ENCODE measurements at places on chromosomes 3 and 15.

DNA sequence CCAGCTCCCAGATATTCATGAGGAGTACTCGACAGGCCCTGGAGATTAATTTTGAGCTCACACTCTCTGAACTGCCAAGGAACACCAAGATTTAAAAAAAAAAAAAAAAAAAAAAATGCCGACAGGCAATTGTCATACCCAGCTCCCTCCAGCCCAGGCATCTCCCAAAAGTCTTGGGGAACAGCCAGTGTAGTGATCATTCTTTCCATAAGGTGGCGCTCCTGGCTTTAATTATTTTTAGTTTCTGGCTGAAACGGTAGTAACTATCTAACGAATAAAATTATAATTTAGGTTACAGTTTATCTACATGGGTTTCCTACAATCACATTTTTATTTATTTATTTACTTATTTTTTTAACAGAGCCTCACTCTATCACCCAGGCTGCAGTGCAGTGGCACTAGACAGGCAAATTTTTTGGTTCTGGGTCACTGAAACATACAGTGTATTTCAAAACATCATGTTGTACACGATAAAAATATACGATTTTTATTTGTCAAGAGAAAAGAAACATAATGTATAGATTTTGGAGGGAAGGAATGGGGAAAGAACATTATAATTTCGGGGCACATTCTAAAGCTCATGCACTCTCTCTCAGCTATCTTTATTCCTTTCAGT is 157.3 kb downstream of the ADAMTS9 start:
- DNase-seq, result peak; percentile 68

- DNase-seq, result no peak
These were observed 109.7 kb upstream of the TRIM42 start for GRCh38 chr3:140568131-140568530.

DNA sequence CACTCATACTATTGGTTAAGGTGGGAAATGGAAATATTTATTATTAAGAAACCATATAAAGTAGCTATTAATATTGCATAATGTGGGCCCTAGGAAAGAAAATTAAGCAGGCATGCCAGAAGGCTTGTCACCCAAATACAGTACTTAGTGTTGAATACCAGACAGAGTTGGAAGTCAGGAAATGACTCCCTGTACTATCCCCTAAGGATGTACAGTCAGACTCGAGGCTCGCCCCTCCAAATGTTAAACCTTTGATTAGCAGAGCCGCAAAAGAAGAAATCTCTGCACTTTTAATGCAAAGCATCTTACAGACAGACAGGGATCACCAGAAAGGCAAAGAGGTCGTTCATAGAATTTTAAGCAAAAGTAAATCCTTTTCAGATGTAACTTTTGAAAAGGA is 11.3 kb upstream of the RBSN start:
- DNase-seq, result no peak

DNA sequence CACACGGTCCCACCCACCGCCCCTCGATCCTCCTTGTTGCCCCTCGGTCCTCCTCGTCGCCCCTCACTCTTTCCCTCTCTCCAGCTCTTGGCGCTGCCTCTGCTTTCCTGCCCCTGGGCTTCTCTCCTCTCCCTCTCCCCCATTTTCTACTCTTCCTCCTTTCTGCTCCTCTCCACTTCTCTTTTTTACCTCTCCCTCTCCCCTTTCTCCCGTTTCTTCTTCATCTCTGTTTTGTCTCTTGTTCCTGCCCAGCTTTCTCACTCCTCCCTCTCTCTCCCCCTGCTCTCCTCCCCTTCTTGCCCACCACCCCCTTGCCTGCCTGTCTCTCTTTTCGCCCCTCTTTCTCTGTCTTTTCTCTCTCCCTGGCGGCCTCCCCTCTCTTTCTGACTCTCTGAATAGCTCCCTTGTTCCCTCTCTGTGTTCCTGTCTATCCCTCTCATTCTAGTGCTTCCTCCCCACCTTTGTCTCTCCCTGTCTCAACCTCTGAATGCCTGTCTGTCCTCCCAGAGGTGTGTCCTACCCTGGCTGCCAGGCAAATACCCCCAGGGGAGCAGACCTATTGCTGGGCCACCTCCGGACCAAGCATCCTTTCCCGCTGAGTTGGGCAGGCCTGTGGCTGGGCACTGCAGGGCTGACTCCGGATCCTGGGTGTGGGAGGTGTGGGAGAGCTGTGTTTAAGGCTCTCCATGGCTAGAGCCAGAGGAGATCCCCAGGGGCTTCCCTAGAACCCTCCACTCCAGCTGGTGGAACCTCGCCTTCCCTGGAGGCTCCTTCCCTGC is 41.0 kb downstream of the EPHB3 start:
- peak; percentile 82 for DNase-seq

DNA sequence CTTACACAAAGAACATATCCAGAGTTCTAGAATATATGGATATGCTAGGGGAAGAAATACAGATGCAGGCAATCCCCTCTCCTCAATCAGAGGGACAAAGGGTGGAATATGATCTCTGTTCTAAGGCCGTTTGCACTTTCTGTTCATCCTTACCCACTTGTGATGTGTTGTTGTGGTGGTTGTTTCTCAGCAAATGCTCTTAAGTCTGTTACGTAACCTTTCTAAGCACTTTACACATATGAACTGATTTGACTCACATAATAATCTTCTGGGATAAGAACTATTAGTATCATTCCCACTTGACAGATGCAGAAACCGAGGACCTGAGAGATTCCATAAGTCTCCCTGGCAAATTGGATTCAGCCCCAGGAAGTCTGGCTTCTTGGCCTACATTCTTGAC is 40.5 kb downstream of the NGRN start:
- DNase-seq, result no peak

GRCh38 chr3:189833996-189834395 is 202.8 kb downstream of the TP63 start:
- no peak for DNase-seq

DNA sequence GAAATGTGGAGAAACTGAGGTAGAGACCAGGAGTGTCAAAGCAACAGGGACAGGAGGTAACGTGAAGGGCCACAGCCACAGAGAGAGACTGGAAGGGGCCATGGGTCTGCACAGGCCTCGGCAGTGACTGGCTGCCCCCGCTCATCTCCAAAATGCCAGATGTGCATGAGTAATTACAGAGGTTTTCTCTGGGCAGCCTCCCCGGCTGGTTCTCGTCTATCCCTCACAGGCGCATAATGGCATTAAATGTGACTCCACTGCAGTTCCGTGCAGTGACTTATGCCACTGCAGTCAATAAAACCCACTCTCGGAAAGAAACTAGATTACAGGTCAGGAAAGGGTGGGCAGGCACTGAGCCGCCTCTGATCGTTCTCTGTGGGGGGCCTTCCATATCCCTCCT is 74.7 kb downstream of the WDR76 start:
- no peak for DNase-seq

DNA sequence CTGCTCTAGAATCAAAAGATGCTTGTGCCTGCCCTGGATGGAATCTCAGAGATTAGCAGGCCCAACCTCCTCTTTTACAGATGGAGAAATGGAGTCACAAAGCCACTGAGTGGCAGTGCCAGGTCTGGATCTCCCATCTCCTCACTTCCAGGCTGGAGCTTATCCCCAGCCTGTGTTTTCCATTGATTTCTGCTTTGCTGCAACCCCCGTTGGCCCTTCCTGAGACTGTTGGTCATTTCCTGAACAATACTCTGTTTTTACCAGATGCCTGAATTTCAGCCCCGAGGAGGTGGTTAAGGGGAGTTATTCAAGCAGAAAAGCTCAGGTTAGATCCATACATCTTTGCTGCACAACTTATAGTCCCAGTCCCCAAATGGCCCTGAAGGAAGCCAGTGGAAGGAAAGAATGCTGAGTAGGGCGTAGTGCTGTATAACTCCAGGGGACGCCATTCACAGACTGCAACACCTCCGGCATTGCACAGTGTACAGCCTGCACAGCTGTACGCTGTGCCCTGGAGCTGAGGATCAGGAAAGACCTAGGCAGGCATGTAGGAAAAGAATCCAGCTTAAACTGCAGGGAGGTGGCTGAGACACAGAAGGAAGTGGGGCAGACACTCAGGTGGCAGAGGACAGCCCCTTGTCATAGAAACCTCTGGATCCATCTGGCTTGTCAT is 77.5 kb downstream of the RPLP1 start:
- DNase-seq, result no peak

GRCh38 chr3:182671942-182672341 is 121.4 kb upstream of the ATP11B start:
- no peak for DNase-seq

DNA sequence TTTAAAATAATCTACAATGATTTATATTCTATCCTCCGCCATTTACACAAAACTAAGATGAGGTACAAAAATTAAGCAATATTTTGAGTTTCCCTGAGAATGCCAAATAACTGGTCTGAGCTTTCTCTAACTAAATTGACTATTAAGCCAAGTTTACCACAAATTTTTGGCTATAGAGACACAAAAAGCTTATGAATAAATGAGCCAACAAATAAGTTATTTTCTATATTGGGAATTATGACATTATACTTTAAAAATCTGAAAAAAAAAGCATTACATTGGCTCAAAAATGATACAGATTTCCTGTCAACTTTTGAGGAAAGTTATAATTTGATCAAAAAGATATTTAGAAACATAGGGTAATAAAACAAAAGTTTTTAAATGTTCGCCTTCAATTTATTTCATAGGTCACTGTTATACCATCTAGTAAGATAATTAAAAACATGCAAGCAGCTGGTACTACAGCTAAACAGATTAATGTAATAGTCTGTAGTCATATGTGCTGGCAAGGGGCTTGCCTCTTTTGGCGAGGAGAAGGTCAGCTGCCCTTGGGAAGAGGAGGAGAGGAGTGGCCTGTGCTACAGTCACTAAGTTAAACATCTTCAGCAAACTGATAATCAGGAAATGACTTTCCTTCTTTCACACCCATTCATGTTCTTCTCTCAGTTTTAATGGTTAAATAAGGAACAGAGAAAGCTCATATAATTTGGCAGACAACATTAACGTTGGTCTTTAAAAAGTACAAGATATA is 318.5 kb downstream of the TBC1D5 start:
- DNase-seq, result no peak

- DNase-seq, result no peak
These were observed 283.2 kb upstream of the SUCLG2 start for GRCh38 chr3:67937498-67938118.

DNA sequence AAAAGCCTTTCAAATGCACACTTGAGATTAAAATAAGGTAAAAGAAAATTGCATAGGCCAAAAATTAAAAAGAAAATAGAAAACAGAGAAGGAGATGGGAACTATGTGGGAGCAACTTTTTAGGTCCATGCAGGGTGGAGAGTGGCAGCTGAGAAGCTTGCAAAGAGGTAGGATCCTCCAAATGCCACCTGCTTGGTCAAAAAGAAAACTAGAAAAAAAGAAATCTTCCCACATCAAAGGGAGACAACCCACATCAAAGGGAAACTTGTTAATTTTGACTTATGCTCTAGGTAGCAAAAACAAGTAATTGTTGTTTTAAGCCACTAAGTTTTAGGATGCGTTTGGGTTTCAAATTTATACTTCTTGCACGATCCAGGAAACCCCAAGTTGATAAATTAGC is 342.9 kb downstream of the IL20RB start:
- DNase-seq, result no peak
